IMR-90 (cell line): ENCODE measurements at places on chromosomes 13 and 19. TPM values are rescaled to one million over a fixed set of nuclear protein-coding genes. Genes with fewer than 3 reads are reported as not detected.
A peak's percentile ranks its signal among the peaks of the same experiment; 100 is the strongest.

The SYNE4 gene
- not detected in 2 replicates for total RNA-seq

The VSTM2B gene
- total RNA-seq = not detected in 2 replicates

The CALR3 gene
- not detected in 2 replicates for total RNA-seq

The ELSPBP1 gene
- not detected in 2 replicates for total RNA-seq

The SIGLECL1 gene
- not detected in 2 replicates for total RNA-seq

The ZNF587 gene
- 32.5 and 43.7 TPM in 2 replicates for total RNA-seq

DNA sequence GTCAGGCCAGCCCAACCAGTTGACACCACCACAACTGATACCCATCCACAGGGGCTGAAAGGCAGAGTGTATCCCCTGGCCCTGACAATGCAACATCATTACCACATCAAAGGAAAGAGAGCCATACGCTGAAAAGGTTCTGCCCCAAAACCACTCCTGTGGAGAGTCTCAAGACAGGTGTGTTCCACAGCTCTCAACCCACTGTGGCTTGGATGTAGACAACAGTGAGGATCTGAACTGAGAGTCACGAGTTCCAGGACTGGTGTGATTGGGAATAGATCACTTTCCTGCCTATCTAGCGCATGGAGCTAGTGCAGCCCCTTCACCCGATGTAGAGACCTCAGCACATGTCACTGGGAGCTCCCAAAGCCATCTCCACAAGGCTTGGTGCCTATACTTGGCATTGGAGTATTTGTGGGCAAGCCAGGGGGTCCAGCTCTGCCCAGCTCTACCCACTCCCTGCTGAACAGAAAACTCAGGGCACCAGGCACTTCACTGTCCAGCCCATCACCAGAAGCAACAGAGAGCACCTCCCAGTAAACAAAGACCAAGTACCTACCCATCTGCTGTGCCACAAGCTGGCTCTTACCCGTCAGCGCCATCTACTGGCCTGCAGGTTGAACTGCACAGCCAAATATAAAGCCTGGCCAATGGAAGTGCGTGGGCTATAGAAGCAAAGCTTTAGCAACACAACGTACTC is 579.5 kb downstream of the UQCRFS1 start:
- no peak overlapping the region for H3K27ac ChIP-seq
- H3K27me3 ChIP-seq = no peaks in the 10 kb centered on the region
- H3K4me1 ChIP-seq = no peaks in the 10 kb centered on the region
- DNase-seq = peak; percentile 1
- no peak overlapping the region for H3K4me3 ChIP-seq

- no peaks in the 10 kb centered on the region for H3K4me1 ChIP-seq
- H3K27me3 ChIP-seq = no peaks in the 10 kb centered on the region
- no peak overlapping the region for H3K4me3 ChIP-seq
Measured at GRCh38 chr19:29504454-29504853, 21.3 kb upstream of the VSTM2B start.

GRCh38 chr19:16293118-16294091 is 31.2 kb upstream of the KLF2 start:
- DNase-seq = peak; percentile 99
- peaks cover 4% of the 10 kb centered on the region; the same call in 1 of the 2 replicates for H3K27me3 ChIP-seq
- peak overlapping the region; percentile 87 for H3K27ac ChIP-seq
- peaks cover 7% of the 10 kb centered on the region for H3K4me1 ChIP-seq
- no peaks in the 10 kb centered on the region for H3K36me3 ChIP-seq

DNA sequence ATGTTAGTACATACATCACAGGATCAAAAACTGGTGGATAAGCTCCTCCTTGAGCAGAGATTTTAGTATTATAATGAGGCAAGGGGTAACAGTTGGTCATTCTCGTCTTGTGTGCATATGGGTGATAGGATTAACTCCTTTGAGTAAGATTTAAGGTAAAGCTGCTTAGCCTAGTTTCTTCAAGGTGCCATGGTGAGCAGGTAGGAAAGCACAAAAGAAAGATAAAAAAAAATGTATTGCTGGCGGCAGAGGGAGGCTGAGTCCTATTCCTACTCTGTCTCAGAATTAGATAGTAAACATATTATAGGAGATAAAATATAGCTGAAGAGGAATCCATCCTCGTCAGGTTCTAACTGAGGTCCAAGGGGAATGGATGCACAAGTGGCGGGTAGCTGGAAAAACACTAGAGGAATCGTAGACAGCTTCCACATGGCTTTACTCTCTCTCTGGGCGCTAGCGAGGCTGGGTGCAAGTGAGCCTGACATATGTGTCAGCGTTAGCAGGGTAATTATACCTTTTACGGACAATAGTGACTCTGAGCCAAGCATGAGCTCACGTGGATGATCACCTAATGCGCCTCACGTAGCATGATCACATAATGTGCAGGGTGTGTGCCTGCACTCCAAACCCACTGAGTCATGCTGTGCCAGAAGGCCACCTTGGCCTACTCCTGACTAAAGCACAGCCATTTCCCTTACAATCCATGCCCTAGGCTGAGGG is 734.3 kb upstream of the MIR17HG start:
- DNase-seq = no peak
- no peak overlapping the region for H3K27ac ChIP-seq
- H3K4me3 ChIP-seq = no peak overlapping the region
- H3K4me1 ChIP-seq = no peaks in the 10 kb centered on the region
- no peaks in the 10 kb centered on the region for H3K27me3 ChIP-seq
- no peaks in the 10 kb centered on the region for H3K36me3 ChIP-seq

DNA sequence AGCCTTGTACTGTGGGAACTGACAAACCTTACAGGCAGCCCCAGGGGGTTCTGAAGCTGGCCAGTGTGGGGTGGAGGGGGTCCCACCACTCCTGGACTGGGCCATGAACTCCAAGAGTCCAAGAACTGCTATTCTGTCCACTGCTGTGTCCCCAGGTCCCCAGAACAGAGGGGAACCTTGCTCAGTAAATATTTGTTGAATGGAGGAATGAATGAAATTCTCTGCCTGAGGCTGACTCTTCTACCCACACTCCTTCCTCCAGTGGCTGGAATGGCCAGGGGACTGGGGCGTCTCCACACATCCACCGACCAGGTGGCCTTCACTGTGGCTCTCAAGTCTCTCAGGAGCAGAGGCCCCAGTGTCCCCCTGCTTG is 11.6 kb downstream of the WIZ start:
- peak overlapping the region; percentile 79; the same call in 1 of the 2 replicates for H3K27ac ChIP-seq
- H3K36me3 ChIP-seq = no peaks in the 10 kb centered on the region
- no peak overlapping the region for H3K4me3 ChIP-seq
- no peaks in the 10 kb centered on the region for H3K27me3 ChIP-seq

DNA sequence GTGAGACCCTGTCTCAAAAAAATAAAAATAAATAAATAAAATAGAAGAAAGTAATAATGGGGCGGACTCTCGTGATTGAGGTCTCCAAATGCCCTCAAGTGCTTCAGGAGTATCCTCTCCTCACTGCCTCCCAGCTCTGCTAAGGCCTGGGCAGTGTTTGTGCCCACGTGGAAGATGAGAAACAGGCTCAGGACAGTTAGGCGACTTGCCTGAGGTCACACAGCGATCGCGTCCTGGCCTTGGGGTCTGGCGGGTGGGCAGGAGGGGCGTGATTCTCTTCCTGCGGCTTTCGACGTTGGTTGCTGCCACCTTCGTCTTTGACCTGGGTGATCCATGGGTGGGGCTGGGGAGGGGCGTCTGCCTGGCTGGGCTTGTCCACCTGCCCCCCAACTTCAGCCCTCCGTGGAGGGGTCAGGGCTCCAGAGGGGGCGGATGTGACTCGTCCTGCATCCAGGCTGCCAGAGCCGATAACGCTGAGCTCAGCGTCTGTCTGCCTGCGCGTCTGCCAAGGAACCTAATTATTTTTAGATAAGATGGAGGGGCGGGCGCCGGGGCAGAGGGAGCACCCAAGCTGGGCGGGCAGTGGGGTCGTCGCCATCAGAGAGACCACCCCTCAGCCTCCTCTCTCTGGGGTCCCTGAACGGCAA is 56.9 kb downstream of the NFIC start:
- no peaks in the 10 kb centered on the region for H3K27me3 ChIP-seq
- peaks cover 26% of the 10 kb centered on the region for H3K36me3 ChIP-seq

- no peaks in the 10 kb centered on the region for H3K4me1 ChIP-seq
- peaks cover 4% of the 10 kb centered on the region for H3K27me3 ChIP-seq
- no peak for DNase-seq
- no peaks in the 10 kb centered on the region for H3K36me3 ChIP-seq
Measured at GRCh38 chr13:45595965-45596364, 19.6 kb downstream of the ERICH6B start.

- H3K4me1 ChIP-seq = no peaks in the 10 kb centered on the region
- no peak overlapping the region for H3K27ac ChIP-seq
- DNase-seq = no peak
- no peak overlapping the region for H3K4me3 ChIP-seq
- H3K36me3 ChIP-seq = no peaks in the 10 kb centered on the region
Measured at GRCh38 chr13:87887459-87888123, 216.4 kb downstream of the SLITRK5 start.

GRCh38 chr13:99522298-99522697 is 21.0 kb downstream of the TM9SF2 start:
- peak; percentile 25 for DNase-seq
- H3K36me3 ChIP-seq = peaks cover 24% of the 10 kb centered on the region
- no peak overlapping the region for H3K4me3 ChIP-seq
- 0 out of 2 replicates have a peak, but pooled peaks cover 2% of the 10 kb centered on the region for H3K4me1 ChIP-seq

DNA sequence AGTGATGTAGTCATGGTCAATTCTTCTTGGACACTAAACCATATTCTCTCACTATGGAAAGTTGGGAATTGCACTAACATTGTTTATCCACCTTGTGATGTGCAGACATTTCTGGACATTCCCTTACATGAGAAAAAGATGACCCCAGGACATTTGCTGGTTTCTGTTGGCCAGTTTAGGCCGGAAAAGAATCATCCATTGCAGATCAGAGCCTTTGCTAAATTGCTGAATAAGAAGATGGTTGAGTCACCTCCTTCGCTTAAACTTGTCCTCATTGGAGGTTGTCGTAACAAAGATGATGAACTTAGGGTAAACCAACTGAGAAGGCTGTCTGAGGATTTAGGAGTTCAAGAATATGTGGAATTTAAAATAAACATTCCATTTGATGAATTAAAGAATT is at the start of gene UTP14C:
Gene UTP14C (plus strand): TSS at position 211 of the 400 bp plus-strand sequence. CDS start 4,114 bp downstream, outside the sequence.
- H3K27ac ChIP-seq = no peak within 1 kb of the TSS
- peaks cover 27% of the 10 kb centered on the region for H3K36me3 ChIP-seq
- no peak within 1 kb of the TSS for H3K4me3 ChIP-seq
- no peaks in the 10 kb centered on the region for H3K27me3 ChIP-seq
- DNase-seq = no peak

DNA sequence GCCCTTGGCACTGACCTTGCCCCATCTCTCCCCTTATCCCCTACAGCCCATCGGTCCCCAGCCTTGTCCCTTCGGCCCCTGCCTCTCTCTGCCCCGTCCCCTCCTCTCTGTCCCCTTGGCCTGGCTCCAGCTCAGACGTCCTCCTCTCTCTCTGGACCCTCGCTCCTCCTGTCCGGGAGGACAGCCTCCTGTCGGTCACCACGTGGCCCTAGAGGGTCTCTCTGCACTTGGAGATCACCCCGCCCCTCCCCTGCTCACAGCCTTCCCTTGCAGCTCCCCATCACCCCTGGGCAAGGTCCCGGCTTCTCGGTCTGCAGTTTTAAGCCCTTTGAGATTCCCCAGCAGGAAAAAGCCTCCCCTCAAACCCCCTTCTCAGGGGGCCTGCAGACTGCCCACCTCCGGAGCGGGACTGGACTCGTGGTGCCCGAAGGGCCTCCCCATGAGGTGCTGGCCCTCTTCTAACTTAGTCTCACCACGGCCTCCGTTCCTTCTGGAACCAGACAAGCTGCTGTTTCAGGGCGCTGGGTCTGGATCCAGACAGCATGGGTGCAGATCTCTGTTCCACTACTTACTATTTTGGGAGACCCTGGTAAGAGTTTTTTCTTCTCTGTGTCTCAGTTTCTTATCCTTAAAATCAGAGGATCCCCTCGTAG is 3.3 kb upstream of the KLK15 start:
- H3K4me3 ChIP-seq = no peak overlapping the region
- H3K27ac ChIP-seq = no peak overlapping the region
- no peaks in the 10 kb centered on the region for H3K36me3 ChIP-seq
- no peak for DNase-seq
- no peaks in the 10 kb centered on the region for H3K27me3 ChIP-seq

- H3K4me1 ChIP-seq = no peaks in the 10 kb centered on the region
- no peak overlapping the region for H3K27ac ChIP-seq
- H3K4me3 ChIP-seq = no peak overlapping the region
- H3K36me3 ChIP-seq = no peaks in the 10 kb centered on the region
- DNase-seq = no peak
Measured at GRCh38 chr13:56975647-56976046, 165.1 kb upstream of the PRR20A start.

GRCh38 chr19:16652854-16653253 is 7.1 kb downstream of the SMIM7 start:
- H3K36me3 ChIP-seq = peaks cover 60% of the 10 kb centered on the region
- DNase-seq = no peak
- H3K27me3 ChIP-seq = no peaks in the 10 kb centered on the region
- H3K4me3 ChIP-seq = no peak overlapping the region
- H3K27ac ChIP-seq = no peak overlapping the region

DNA sequence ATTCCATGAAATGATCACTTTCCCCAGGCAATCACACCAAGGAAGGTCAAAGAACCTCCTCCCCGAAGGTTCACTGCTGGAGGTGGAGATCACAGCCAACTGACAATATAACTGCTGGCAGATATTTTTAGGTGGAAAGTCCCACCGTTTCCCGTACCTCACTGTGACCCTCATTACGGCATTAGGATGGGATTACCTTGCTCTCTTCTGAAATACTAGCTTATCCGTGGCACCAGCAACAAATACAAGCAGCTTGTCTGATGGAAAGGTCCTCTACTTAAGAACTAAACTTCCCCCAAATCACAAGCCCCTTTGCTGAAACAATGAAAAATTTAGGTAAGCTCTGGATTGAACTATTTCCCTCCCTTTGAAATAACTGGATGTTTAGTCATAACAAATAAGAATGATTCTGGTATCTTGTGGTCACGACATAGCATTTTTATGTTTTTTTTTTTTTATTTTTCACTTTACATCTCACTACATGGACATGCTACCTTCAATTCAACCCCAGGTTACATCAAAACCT is 178.9 kb downstream of the COL4A1 start:
- no peak overlapping the region for H3K27ac ChIP-seq
- H3K4me1 ChIP-seq = peaks cover 22% of the 10 kb centered on the region
- no peaks in the 10 kb centered on the region for H3K36me3 ChIP-seq
- no peaks in the 10 kb centered on the region for H3K27me3 ChIP-seq

- no peaks in the 10 kb centered on the region for H3K27me3 ChIP-seq
- no peaks in the 10 kb centered on the region for H3K36me3 ChIP-seq
- DNase-seq = no peak
- H3K4me1 ChIP-seq = no peaks in the 10 kb centered on the region
- H3K27ac ChIP-seq = no peak overlapping the region
- no peak overlapping the region for H3K4me3 ChIP-seq
Measured at GRCh38 chr19:28468701-28469459, 744.1 kb downstream of the UQCRFS1 start.

DNA sequence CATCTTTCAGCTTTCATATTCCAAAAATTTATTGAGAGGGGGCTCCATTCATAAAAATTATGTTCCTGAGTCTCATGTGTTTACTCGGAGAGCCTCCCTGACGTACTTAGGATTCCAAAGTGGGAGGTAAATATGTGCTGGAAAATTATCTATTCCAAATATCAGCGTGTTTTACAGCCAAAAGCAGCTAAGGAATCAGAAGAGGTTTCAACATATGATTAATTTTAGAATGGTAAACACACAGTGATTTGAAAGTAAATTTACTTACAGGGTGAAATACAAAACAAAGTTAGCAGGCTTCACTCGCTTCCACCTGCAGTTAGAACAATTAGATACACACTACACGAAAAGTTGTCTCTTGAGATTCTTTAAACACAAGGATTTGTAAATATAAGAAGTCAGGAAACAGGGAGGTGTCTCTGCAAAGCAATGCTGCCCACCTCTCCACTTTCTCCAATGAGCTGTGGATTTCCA is 313.8 kb upstream of the NBEA start:
- H3K27me3 ChIP-seq = no peaks in the 10 kb centered on the region
- H3K36me3 ChIP-seq = no peaks in the 10 kb centered on the region
- no peak overlapping the region for H3K27ac ChIP-seq
- no peak for DNase-seq
